ENCODE measurements at places on chromosomes 4 and X. TPM values are rescaled to one million over a fixed set of nuclear protein-coding genes. Genes with fewer than 3 reads are reported as not detected.

- DNase-seq, result no peak
Observed at GRCh38 chrX:105297041-105297440, 76.5 kb upstream of the TEX13A start.

DNA sequence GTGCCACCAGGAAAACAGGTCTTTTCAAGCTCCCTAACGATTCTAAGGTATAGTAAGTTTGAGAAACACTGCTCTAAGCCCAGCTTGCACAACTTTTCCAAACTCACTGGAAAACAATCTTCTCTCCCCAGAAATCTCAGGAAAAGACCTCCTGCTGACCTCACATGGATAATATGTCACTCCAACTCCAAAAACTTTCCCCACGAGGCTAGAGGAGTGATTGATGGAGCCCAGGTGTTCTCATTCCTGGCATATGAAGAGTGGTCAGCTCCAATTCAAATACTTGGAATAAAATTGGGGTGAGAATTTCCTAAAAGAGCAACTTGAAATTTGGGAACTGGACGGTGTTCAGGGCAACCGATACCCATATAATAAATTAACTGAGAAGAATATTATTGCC lies 299.9 kb downstream of the PPP4R3C start:
- DNase-seq, result no peak

DNA sequence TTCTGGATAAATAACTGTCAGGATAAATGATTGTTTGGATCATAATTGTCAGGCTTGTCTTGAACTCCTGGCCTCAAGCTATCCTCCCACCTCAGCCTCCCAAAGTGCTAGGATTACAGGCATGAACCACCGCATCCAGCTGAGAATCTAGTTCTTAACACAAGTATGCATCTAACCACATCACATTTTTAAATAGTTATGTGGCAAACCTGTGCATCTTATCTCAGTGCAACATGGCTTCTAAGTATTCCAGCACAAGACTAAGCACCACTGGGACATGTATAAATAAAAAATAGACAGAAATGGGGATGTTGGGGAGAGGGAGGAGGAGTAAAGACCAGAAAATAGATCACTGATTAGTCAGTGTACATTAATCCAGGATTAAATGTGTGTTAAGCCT lies 74.7 kb upstream of the TBL1X start:
- DNase-seq, result no peak

DNA sequence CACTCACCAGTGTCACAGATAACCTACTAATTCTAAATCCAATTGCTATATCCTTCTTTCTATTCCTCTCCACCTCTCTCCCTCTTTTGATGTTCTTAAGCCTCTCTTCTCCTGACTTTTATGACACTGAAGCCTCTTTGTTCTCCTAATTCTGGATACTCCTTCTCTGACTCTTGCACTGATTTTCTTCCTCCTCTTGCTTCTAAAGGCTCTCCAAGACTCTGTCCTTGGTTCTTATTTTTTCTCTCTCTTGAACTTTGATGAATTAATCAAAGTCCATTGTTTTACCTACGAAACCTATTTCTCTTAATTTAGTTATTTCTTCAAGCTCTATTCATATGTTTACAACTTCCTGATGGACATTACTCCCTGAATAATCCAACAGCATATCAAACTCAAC lies 95.7 kb upstream of the TSPAN7 start:
- no peak for DNase-seq

DNA sequence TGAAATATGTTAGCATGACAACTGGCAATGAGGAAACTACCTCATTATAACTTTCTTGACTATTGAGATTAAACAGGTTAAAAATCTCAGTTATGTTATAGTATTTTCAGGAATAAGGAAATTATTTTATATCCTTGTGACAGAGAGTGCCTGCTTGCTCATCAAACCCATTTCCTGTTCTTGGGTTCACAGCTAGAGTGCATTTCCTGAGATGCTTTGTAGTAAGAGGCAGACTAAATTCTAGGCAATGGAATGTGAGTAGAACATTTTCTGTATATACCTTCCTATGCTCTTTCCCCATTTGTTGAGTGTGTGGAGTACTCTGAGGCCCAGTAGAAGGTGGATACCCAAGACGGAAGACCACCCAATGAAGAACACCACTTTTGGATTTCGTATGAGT lies 96.9 kb upstream of the CASK start:
- no peak for DNase-seq

DNA sequence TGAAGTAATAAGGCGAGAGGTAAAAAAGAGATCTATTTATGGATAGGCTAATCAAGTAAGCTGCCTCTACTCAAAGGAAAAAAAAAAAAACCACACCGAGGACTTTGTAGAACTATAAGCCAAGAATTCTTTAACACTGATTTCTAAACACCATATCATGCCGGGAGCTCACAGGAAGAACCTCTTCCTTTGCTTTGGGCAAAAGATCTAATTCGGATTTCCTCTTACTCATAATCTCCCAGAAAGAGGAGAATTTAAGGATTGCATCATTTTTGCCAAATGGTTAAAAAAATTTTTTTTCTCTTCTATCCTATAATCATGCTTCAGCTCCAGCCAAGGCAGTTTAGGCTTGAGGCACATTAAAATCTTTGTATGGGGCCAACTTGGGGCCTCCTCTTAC lies 95.5 kb downstream of the ZNF827 start:
- no peak for DNase-seq

Gene PGK1
- total RNA-seq, result 64.9 TPM

Gene TMEM175
- total RNA-seq, result 23.3 TPM

Gene AR
- 2.1 TPM for total RNA-seq

Data from cerebellum (tissue), 4 donors.